Nephron progenitor cell (in vitro differentiated cells): ENCODE measurements at places on chromosomes 5 and 9.

DNA sequence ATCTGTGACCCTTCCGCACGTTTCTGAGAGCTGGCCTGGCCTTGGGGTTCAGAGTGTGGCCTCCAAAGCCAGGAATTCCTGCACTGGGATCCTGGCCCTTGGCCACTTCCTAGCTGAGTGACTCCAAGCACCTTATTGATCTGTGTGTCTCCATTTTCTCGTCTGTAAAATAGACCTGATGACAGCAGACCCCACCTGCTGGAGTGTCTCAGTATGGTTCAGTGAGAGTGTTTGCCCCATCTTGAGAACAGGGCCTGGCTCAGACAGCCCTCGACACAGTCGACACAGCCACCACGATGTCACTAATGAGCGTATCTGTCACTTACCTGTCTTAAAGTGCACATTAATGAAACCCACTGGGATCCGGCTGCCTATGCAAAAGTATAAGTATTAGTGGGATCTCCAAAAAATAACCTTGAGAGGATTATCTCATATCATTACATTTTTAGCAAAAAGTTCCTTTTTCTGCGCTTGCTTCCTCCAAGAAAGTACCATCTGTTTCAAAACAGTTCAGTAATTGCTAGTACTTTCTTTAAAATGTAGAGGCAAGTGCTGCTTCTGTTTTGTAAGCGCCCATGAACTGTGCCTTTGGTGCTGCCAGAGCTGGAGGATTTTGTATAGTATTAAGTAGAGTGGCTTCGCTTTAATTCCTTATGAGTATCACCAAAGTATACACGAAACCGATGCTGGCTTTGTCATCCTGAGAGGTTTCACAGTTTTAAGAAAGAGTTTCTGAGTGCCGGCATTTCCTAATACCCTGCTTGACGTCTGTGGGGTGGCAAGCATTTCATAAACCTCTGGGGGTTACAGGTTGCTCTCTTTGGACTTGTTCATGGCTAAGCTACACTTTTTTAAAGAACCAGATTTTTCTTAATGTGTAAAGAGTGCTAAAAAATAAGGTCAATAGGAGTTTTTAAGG, 31.7 kb downstream of the UBE2QL1 start:
- no peak for DNase-seq

- no peak for DNase-seq
These were observed 201.7 kb downstream of the PAPPA start for GRCh38 chr9:116355153-116355921.

DNA sequence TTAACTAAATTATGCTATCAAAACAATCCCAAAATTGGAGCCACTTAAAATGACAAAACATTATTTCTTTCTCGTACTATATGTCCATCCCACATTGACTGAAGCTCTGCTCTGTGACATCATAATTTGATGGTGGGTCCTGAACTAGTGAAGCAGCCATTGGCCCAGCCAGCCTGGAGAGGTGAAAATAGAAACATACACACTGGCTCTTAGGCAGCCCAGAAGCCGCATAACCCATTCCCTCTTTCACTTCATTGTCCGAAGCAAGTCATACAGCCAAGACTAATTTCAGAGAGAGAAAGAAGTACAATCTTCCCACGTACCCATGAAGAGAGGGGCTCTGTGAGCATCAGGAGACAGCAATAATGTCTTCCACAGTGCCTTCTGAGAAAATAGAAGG, 342.5 kb downstream of the NFIB start:
- DNase-seq, result no peak

GRCh38 chr9:134553996-134554372, 87.6 kb upstream of the COL5A1 start:
- DNase-seq, result no peak

- peak; percentile 39 for DNase-seq
These were observed 1.4 kb downstream of the NRARP start for GRCh38 chr9:137300567-137301080.

DNA sequence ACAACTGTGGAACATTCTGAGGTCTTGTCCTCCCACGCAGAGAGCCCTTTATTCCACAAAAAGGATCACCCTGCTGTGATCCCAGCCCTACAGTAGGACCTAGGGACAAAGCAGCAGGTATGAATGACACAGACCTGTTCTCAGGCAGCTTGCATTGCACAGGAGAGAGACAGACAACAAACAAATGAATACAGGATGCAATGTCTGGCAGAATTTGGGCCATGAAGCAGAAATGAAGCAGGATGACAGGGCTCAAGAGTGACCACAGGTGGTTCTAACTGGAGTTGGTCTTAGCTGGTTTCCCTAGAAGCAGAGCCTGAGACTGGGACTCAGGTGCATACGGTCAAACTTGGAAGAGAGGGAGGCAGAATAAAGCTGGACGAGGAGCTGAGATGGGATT, 388.8 kb downstream of the CDK5RAP2 start:
- DNase-seq, result no peak

DNA sequence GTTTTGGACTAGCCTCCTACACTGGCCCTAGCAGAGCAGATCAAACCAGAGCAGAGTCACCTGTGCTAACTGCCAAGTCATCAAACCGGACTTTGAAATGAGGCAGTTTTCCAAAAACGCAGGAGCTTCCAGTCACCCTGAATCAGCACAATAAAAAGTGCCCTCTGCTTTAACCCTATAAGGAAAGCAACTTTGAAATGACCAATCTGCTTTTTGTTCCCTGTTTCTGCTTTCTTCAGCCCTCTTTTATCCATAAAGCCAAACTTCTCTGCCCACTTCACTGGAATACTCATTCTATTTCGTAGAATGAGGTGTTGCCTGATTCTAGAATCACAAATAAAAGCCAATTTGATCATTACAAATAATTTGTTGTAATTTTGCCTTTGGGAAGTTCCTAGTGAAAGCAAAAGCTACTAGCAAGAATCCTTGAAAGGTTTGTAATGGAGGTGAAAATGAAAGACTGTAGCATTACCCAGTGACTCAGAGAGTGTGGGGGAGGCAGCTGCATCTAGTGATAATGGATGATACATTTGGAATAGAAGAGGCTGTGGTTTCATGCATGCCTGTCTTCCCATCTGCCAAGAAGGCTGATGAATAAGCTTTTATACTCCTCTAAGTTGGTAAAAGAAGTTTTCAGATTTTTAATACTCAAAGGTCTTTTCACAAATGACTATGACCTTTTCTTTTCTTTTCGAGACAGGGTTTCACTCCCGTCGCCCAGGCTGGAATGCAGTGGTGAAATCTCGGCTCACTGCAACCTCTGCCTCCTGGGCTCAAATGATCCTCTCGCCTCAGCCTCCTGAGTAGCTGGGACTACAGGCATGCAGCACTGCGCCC, 14.9 kb downstream of the SPAAR start:
- DNase-seq, result no peak

DNA sequence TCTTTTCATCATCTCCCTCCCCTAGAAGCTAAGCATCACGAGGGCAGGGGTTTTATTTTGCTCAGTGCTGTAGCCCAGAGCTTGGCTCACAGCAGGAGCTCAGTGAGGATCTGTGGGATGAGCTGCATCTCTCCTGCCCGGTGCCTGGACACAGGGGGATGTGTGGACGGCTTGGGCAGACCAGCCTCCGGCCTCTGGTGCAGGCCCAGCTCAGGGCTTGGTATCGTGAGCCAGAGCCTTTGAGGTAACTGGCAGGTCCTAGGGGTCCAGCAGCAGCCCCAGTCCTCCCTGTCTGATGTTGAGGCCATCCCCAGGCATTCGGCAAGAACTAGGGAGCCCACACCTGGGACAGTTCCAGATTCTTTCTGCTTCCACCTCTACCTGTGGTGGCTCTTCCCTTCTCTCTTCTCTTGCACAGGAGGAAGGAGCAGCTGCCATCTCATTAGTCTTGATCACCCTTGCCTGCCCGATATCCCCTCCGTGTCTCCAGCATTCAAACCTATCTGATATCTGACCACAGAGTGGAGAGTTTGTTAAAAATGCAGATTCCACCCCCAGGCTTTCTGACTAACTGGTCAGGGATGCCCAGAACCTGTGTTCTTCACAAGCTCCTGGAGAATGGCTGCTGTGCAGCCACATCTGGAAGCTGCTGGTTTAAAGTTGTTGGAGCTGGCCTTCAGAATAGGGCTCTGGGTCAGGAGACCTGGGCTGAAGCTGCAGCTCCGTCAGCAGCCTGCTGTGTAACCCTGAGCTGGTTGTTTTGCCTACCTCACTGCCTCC, 7.9 kb upstream of the SLC6A7 start:
- DNase-seq, result no peak

DNA sequence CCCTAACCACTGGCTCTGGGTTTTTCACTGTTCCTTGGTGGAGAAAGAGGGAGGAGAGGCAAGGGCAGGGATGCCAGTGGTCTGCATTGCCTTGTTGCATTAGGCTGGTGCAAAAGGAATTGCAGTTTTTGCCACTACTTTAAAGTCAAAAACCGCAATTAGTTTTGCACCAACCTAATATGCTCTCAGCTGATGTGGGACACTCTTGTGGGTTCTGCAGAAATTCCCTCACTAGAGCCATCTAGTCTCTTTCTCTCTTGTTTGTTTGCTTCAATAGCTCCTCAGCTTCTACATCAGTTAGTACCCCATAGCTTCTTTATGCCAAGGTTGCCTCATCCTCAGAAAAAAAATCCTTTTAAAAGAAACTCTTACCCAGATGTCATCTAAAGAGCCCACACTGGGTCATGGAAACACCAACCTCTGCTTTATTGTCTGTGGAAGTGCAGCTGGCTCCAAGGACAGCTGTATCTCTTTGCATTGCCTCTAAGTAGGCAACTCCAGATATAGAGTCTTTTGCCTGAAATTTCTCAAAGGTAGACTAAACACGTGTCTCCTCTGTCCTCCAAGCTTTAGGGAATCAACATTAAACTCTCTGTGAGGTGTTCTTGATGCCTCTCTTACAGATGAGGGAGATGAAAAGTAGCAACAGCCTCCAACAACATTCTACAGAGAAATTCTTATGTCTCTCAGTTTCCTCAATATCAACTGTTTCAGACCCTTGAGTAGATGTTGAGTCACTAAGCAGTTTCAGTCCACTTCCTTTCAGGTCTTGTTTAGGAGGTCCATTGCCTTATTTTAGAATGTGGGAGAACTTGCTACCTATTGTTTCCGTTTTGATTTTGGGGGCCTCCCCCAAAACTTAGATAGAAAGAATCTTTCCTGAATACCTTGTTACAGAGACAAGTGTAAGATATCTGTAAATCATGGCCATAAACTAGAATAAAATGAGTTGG, 84.9 kb upstream of the MEF2C start:
- DNase-seq, result no peak

DNA sequence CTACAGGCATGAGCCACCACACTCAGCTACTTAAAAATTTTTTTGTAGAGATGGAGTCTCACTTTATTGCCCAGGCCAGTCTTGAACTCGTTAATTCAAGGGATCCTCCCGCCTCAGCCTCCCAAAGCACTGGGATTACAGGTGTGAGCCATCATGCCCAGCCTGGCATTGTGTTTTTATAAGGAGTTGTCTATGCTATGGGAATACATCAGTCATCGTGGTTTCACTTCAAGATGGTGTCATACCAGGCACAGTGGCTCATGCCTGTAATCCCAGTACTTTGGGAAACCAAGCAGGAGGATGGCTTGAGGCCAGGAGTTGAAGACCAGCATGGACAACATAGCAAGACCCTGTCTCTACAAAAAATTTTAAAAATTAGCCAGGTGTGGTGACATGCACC, 49.7 kb downstream of the CYSTM1 start:
- DNase-seq, result no peak

DNA sequence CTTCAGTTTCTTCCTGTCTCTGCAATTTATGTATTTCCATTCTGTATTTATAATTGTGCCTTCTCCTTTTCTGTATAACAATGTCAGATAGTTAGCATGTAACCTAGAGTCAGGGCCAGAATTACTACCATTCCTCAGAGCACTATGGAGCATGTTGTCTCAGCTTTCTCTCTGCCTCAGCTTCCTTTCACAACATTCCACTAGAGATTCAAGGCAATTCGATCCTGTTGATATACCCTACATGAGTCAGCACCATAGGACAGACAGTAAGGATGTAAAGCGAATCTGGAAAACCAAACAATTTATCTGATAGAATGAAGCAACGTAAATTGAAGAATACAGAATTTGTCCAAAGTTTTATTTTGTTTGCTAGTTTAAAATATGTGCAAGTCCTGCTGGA, 728.3 kb upstream of the SEMA6A start:
- no peak for DNase-seq

- peak; percentile 40 for DNase-seq
These were observed 248.1 kb downstream of the CETN3 start for GRCh38 chr5:90161414-90161813.

DNA sequence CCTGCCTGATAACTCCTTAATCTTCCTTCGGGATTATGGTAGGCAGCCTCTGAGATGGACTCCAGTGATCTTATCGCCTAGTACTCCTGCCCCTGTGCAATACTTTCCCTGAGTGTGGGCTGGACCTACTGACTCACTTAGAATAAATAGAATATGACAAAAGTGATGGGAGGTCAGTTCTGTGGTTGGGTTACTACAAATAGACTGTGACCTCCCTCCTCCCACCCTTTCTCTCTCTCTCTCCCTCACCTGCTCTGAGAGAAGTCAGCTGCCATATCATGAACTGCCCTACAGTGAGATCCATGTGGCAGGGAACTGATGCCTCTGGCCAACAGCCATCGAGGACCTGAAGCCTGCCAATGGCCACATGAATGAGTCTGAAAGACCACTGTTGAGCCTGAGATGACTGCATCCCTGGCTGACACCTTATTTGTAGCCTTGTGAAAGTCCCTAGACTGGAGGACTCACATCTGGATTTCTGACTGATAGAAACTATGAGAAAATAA, 31.7 kb downstream of the NRG2 start:
- DNase-seq, result no peak

DNA sequence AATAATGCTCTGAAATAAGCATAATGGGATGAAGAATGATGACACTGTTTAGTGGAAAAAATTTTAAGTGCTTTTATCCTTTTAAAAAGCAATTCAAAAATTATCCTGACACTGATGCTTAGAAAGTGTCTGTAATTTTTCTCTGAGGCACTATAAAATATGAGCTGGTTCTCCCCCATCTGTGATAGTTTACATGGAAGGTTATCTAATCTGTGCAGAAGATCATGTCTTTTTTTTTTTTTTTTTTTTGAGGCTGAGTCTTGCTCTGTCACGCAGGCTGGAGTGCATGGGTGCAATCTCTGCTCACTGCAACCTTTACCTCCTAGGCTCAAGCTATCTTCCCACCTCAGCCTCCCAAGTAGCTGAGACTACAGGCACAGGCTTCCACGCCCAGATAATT, 15.2 kb upstream of the TAF11L2 start:
- no peak for DNase-seq

GRCh38 chr9:13896047-13896446, 417.9 kb downstream of the NFIB start:
- no peak for DNase-seq

DNA sequence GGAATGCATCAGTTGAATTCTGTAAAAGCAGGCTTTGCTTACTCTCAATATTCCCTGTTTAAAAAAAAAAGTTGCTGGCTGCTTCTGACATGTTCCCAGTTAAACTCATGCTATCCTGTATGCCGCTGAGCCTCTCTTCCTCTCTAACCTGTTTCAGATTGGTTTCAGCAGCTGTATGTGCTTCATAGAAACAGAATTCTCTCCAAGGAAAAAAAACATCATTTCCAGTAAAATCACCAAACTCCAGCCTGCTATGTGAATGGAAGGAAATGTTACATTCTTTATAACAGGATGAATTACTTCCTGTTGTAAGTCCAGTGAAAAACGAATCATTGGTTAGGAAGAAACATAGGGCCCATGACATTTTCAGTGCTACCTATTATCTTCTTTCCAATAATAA, 25.7 kb upstream of the KCNV2 start:
- DNase-seq, result no peak

- DNase-seq, result no peak
These were observed 16.6 kb upstream of the WHRN start for GRCh38 chr9:114521846-114522245.
